T-helper 17 cell (primary cell): ENCODE measurements at places on chromosomes 7 and 10.

DNA sequence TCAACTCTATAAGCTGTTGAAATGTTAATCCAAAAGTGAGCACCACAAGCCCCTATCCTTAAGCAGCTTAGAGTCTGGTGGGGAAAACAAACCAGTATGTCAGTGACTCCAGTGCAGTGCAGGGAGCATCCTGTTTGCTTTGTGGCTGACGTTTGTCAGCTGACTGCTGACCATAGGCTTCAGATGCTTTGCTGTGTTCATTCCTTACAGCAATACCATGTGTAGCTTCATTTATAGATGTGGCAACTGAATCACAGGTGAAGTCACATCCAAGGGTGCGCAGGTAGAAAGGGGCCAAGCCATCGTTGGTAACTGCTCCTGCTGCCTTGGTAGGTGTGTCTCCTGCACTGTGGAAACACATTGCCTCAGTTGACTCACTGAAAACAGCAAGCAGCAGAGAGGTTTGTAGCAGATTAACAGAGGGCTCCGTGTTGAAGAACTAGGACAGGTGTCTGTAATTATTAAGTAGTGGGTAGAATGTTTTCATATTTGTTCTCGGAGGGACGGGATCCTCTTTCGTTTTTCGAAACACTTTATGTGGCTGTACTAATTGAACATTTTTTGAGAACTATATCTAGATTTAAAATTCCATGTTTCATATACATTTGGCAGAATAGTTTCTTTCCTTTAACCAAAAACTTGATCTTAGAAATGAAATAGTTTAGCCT lies 2.0 kb downstream of the INSIG1 start:
- DNase-seq: no peak

DNA sequence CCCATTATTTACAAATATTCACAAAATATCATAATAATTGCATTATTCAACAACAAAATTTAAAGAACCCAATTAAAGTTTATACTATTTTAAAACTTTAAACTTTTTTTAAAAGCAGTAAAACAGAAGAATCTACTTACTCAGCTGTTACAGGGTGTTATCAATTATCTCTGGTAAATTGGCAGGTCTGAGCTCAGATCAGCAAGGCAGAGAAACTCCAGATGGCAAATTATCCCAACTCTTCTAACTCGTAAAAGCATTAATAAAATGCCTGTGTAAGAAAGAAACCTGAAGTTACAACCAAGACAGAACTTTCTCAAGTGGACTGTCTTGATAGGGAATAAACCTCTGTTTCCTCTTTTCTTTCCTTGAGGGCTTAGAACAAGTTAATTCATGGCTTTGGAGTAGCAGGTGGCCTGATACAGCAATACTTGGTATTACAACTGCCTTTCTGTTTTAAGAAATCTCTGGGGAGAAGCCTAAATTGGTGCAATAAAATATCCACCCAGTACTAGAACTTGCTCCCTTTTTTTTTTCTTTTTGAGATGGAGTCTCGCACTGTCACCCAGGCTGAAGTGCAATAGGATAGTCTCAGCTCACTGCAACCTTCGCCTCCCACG lies 275.3 kb upstream of the MKLN1 start:
- DNase-seq: no peak

GRCh38 chr7:73892003-73892999 lies 31.3 kb downstream of the TMEM270 start:
- no peak for DNase-seq

DNA sequence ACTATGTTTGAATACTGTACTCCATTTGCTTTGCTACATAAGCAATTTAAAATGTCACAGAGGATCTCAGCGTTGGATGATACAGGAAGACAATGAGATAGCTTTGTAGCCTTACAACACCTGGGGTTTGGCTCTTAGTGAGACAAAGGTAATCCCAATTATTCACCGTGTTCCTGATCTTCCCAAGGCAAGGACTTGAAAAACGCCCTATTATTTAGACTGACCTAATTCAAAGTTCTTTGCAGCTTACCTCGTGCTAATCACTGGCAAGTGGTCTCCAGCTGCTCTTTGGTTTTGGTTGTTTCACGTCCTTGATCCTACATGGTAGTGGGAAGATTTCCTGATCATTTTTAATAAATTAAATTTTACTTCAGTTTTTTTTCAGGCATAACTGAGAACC lies 23.0 kb upstream of the C7orf33 start:
- no peak for DNase-seq

GRCh38 chr7:120949998-120950538 lies 509 bp upstream of the ING3 start:
- DNase-seq: no peak

GRCh38 chr10:133097418-133097817 lies 9.7 kb downstream of the ADGRA1 start:
- no peak for DNase-seq
